Cardiac septum (tissue), 1 donor: ENCODE measurements at places on chromosomes 12 and 14. TPM values are rescaled to one million over a fixed set of nuclear protein-coding genes. Genes with fewer than 3 reads are reported as not detected.

DNA sequence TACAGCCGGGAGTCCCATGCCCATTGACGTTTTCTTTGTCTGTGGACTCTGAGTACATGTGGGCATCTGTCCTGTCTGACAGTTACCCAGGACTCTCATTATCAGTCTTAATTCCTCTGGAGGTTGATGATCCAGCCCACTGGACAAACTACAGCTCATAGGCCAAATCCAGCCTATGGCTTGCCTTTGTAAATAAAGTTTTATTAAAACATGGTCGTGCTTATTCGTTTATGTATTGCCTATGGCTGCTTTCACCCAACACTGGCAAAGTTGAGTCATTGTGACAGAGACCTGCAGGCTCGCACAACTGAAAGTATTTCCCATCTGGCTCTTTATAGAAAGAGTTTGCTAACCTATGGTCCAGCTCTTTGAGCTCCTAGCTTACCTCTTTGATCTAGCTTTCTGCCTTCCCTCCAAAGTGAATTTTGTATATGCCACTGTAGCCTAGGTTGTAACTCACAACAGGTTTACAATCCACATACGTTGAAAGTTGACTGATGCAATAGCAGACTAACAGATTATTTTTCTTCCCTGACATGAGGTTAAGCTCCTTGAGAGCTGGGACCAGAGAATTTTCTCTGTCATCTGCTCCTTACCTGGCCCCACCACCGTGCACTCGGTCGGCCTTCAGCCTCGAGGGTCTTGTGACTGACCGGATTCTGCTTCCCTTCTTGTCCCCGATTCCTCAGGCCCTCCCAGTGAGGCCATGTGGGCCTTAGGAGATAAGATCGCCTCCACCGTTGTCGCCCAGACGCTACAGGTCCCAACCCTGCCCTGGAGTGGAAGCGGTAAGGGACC lies 57.3 kb downstream of the ACACB start:
- DNase-seq, result no peak

GRCh38 chr12:62263966-62264365 lies 3.8 kb downstream of the USP15 start:
- DNase-seq, result no peak

GRCh38 chr12:1529862-1530591 lies 64.4 kb downstream of the FBXL14 start:
- peak; percentile 71 for DNase-seq

KCNK13 gene
- 0.62 TPM for total RNA-seq

GRIP1 gene
- total RNA-seq, result 0.81 TPM
